ENCODE measurements at places on chromosomes 7 and 10.

- no peak for DNase-seq
These were observed 31.5 kb downstream of the CUL2 start for GRCh38 chr10:35058686-35059085.

GRCh38 chr10:64636461-64636860 is 1115.3 kb downstream of the REEP3 start:
- no peak for DNase-seq

GRCh38 chr10:29835055-29835454 is 200.3 kb upstream of the SVIL start:
- no peak for DNase-seq

- DNase-seq: no peak
These were observed 35.3 kb upstream of the ZRANB1 start for GRCh38 chr10:124906551-124907001.
